ENCODE measurements at places on chromosomes 1 and 21. TPM values are rescaled to one million over a fixed set of nuclear protein-coding genes. Genes with fewer than 3 reads are reported as not detected.

- no peak for DNase-seq
Measured at GRCh38 chr1:112237983-112238545, 157.9 kb upstream of the CTTNBP2NL start.

GRCh38 chr1:22188436-22188835 lies 45.5 kb upstream of the WNT4 start:
- DNase-seq, result no peak

DNA sequence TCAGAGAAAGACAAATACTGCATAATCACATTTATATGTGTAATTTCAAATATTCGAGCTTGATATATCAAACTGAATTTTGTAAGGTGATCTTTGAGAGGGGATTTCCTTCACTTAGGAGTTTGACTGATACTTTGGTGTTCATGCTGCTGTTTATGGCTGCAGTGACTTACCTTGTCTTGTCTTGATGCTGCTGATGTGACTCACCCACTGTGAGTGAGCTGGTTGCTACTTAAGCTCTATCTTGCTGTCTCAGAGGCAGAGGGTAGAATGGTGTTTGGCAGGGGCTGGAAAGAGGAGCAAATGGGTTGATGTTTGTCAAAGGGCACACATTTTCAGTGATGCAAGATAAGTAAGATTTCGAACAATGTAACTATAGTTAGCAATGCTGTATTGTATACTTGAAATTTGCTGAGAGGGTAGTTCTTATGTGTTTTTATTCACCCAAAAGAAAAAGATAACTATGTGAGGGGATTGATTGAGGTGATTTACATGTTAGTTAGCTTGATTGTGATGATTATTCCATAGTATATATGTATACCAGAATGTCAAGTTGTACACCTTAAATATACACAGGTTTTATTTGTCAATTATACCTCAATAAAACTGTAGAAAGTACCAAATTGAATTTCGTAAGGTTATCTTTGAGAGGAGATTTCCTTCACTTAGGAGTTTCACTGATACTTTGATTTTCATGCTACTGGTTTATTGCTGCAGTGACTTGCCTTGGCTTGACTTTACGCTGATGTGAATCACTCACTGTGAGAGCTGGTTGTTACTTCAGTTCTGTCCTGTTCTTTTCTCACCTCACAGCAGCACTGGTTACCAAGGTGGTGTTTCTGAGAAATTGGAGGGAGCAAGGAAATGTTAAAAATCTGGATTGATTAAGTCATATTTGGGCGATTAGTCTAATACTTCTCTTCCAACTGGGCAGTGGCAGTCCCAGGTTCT lies 94.5 kb upstream of the SLC5A9 start:
- DNase-seq, result peak; percentile 79

DNA sequence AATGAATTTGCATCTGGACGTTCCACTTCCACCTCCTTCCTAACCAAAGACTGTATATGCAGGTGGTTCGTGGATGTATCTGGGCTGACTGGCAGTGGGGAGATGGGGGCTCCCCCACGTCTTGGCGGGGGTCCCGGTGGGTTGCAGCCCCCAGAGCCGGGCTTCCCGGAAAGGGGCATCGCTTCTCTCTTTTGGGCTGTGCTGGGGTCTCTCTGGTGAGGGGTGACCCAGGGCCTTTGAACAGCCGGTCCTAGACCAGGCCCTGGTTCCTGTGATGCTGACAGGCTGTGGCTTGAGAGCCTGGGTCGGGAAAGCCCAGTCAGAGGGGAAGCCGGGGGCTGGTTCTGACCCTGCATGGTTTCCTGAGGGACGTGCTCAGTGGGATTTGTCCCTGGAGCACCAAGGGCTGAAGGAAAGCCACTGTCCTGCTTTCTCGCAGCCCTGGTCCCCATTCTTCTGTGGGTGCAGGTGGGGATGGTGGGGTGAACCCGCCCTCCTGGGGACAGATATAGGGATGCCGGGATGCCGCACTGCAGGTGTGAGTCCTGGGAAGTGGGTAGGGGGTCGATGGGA lies 29.8 kb downstream of the COL18A1 start:
- DNase-seq, result no peak

BMP8B gene
- total RNA-seq, result 0.10 TPM

VANGL2 gene
- total RNA-seq, result 8.0 TPM

PINK1 gene
- total RNA-seq, result 56.8 TPM
